PC-3 (cell line): ENCODE measurements at places on chromosomes 1 and 21.

GRCh38 chr1:59879574-59879973 is 47.0 kb downstream of the CYP2J2 start:
- DNase-seq: peak; percentile 69

DNA sequence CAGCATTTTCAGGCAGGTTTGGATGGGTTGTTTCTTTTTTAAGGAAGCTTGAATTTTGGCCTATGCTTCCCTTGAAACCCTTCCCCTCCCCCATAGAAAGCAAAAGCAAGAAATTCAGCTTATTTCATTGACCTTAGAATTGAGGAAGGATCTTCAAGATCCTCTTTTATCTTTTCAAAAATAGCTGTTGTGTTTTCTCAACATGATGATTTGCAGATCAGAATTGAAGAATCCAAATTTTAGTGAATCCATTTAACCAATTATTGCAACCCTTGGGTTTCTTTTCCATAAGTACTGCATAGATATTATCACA is 73.7 kb downstream of the LRRC8C start:
- no peak for DNase-seq

DNA sequence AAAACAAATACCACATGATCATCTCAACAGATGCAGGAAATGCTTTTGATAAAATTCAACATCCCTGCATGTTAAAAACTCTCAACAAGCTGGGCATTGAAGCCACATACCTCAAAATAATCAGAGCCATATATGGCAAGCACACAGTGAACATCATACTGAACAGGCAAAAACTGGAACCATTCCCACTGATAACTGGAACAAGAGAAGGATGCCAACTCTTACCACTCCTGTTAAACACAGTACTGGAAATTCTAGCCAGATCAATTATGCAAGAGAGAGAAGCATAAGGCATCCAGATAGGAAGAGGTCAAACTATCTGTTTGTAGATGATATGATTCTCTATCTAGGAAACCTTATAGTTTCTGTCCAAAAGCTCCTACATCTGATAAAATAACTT is 91.6 kb downstream of the DNAH14 start:
- no peak for DNase-seq

- no peak for DNase-seq
These were observed 5.3 kb downstream of the EDN2 start for GRCh38 chr1:41479000-41479807.

DNA sequence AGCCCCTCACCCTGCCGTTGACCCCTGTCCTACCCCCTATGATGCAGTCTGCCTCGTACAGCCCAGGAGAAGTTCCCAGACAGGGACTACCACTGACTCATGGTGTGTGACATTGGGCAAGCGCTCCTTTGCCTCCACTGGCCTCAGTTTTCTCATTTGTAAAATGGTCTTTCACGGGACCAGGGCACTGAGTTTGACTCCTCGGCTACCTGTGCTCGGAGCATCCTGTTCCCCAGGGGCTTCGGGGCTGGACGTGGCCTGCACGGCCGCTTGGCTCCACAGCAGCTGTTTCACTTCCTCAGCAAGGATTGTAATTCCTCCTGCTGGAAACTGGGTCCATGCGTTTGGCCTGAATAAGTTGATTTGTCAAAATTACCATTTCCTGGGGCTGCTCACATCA is 277.3 kb downstream of the MATN1 start:
- no peak for DNase-seq

- no peak for DNase-seq
These were observed 91.2 kb upstream of the COL24A1 start for GRCh38 chr1:86247597-86248279.

DNA sequence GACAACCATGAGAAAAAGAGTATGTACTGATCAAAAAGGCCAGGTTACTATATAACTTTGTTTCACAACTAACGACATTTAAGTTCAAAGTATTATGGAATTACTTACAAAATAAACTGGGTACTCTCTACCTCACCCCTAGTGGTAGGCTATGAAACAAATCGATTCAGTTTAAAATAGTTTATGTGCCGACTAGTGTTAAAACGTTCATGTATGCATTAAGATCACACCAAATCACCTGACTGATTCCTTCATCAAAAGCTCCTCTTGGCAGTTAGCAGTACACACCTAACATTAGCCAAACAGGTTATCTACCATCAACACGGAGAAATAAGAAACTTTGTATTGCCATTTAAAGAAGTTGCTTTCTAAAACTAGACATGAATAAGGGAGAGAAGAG is 137.1 kb downstream of the AKT3 start:
- DNase-seq: peak; percentile 20

GRCh38 chr1:90621986-90622385 is 95.1 kb downstream of the BARHL2 start:
- DNase-seq: no peak

GRCh38 chr1:26417111-26417759 is 6.6 kb downstream of the LIN28A start:
- peak; percentile 85 for DNase-seq

DNA sequence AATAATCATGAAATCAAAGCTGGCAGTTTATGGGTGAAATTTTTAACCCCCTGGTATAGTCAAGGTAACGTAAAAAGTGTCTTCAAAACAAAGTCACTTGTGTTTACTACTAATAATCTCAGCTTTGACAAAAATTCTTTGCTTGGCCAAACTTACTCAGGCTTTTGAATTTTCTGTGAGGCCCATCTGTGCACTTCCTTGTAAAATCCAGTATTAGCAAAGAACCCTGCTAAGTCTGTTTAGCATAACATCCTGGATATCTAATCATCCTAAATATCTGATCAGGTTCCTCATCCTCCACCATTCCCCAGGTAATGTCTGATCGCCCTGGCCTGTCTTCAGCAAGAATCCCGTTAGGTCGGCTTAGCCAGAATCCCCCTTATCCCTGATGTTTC is 3.0 kb downstream of the LYST start:
- no peak for DNase-seq

DNA sequence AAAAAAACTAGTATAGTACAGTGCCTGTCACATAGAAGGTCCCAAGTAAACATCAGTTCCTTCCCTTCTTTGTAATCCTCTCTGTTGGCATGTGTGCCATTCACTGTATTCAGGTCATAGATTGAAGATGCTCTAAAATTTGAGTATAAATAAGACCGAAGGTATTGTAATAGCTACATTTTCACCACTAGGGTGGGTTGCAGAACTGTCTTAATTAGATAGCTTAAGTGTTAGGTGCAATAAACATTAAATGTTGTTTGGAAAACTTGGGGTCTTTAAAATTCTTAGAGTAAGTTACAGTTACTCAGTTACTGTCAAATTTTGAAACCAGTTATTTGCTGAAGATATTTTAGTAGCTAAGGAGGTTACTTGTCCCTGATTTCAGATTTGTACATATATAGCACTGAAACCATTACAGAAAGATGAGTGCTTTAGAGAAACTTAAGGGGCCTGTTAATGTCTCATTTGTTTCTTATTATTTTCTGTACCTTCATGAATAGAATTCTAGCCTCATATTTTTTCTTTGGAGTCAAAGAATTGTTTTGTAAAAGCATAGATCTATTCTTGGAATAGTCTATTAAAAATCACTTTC is 24.3 kb downstream of the PER3 start:
- peak; percentile 52 for DNase-seq

- no peak for DNase-seq
These were observed 890 bp downstream of the GJC2 start for GRCh38 chr1:228150461-228151179.

GRCh38 chr1:181079920-181080319 is 8.6 kb upstream of the IER5 start:
- DNase-seq: no peak

DNA sequence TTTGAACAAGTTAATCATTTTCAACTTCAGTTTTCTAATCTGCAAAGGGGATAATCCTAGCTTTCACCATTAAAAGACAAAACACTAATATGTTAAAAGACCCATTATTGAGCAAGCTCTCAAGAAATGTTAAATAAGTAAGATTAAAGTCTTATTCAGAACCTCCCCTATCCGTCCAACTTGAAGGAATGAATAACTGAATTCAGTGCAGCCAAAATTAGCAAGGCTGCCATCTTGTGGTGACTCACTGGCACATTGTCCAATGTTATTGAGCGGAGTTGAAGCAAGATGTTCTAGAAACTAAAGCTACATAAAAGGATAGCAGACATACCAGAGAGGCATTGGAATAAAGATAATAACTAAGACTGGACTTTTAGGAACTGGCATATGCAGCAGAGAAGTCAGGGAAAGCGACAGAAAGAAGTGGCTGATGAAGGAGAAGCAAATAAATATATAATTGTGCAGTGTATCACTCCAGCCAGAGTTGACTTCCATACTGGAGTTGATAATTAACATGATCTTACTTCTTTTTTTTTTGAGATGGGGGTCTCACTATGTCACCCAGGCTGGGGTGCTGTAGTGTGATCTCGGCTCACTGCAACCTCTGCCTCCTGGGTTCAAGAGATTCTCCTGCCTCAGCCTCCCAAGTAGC is 8.2 kb upstream of the CAP1 start:
- DNase-seq: peak; percentile 71

GRCh38 chr1:33818071-33818470 is 45.8 kb upstream of the HMGB4 start:
- DNase-seq: no peak

DNA sequence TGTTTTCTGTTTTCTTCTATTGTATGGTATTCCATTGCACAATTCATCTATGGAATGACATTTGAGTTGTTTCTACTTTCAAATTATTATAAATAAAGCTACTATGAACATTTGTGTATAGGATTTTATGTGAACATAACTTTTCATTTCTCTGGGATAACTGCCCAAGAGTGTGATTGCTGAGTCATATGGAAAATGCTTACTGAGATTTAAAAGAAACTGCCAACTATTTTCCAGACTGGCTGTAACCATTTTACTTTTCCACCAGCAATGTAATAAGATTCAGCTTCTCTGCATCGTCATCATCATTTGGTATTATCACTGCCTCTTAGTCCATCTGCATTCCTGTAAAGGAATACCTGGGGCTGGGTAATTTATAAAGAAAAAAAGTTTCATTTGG is 779.6 kb upstream of the PRMT6 start:
- DNase-seq: peak; percentile 7

DNA sequence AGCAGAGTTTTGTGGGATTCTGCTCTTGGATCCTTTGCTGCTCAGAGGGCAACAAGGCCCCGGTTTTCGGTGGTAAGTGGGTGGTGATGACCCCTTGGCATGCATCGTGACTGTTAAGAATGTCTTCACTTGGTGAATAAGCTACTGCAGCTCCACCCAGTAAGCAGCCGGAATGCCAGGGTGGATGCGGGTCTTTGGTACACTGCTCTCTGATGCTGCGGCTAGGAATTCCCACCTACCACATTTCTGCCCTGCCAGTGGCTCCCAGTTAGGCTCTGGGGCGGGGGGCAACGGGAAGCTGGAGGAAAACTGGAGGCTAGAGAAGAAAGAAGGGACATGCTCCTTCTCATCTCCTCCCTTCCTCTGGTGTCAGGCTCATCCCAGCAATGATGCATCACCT is 180.4 kb upstream of the GALNT2 start:
- no peak for DNase-seq

DNA sequence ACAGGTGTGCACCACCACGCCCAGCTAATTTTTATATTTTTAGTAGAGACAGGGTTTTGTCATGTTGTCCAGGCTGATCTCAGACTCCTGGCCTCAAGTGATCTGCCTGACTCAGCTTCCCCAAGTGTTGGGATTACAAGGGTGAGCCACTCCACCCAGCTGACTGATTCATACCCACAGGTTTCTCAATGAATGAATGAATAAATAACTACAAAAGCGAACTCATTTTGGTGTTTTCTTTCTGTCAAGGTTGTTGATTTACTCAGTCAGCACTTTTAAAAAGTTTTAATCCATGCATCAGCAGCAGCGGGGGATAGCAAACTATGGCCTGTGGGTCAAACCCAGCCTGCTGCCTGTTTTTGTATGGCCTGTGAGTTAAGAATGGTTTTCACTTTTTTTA is 217.5 kb downstream of the FAF1 start:
- DNase-seq: peak; percentile 41

GRCh38 chr1:225544263-225544662 is 108.7 kb downstream of the ENAH start:
- DNase-seq: no peak

- no peak for DNase-seq
These were observed 91.5 kb upstream of the ZNHIT6 start for GRCh38 chr1:85799737-85800136.

DNA sequence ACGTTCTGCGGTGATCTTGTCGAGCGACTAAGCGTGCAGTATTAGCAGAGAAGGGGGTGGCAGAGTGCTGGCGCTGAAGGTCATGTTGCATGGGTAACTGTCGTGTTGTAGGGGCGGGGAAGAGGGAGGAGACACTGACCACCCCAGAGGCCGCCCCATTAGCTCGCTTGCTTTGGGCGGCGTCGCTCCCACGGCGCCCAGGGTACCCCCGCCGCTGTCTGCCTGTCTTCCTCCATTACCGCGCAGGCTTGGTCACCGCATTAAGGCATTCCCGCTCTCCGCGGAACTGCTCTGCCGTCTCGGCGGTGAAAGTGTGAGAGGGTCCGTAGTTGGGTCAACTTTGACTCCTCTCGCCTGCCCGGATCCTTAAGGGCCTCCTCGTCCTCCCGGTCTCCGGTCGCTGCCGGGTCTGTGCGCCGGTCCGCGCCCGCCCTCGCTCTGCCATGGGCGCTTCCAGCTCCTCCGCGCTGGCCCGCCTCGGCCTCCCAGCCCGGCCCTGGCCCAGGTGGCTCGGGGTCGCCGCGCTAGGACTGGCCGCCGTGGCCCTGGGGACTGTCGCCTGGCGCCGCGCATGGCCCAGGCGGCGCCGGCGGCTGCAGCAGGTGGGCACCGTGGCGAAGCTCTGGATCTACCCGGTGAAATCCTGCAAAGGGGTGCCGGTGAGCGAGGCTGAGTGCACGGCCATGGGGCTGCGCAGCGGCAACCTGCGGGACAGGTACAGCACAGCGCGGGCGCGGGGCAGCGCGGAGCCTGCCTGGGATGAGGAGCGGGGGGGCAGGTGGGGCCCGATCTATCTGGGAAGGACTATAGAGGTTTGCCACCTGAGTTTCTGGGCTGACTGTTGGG is at the start of gene MTARC2:
TSS of gene MTARC2 (plus strand) at position 234 of the 846 bp plus-strand sequence. CDS start at position 444, 210 bp downstream.
- DNase-seq: peak; percentile 85

DNA sequence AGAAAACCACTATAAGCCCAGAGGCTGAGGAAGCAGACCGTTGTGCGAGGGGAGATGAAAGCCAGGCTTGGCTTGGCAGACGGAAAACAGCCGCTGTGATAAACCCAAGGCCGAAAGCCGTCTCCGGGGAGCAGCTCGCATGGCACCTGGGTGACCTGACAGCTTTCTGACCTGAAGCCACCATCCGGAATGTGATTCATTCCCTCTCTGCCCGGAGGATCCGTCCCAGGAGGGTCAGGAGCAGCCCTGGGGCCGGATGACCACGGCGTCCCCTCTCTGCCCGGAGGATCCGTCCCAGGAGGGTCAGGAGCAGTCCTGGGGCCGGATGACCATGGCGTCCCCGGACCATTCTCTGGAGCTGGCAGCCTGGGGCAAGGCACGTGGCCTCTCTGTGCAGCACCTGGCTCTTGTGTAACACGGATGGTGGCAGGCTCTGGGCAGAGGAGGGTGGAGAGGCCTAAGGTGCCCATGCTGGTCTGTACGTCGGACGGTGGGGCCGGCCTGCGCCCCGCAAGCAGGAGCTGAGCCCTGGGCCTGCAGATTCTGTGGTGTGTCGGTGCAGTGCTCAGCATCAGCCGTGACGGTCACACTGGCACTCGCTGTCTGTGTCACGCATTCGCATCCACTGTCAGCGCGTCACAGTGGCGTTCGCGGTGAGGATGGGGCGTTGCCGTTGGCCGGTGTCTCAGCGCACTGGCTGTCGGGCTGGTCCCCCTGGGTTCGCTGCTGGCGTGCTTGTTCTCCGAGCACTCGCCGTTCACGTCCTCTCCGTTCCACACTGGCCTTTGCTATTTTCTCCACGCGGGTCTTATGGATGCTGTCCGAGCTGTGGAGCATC is 50.3 kb downstream of the SLX9 start:
- no peak for DNase-seq
